NCI-H146 (cell line): ENCODE measurements at places on chromosomes 16 and 17.
A peak's percentile ranks its signal among the peaks of the same experiment; 100 is the strongest.

DNA sequence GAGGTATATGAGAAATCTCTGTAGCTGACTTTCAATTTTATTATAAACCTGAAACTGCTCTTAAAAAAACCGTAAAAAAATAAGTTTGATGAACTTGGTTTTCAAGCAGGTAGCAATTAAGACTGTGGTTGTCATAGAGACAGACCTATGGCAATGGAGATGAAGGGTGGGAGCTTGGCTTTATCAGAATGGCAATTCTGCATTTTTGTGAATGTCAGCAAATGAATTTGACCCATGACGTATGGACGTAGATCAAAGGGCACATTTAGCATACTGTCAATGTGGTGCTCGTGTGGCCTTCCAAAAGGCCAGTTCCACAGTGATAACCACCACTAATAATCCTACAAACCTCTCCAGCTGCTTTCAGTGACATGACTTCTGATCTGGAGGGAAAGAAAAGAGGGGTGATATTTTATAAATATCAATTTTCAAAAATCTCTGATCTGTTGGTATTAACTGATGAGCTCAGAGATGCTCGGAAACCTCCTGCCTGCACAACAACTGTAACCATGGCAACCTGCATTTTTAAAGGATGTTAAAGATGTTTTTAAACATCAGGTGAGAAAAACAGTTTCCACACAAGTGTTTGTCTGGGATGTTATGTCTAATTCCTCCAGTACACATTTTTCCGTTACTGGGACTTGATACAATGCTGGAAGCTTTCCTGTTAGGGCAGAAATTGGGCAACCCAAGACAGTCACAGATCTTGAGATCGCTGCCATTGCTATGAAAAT is 533.7 kb downstream of the CDH13 start:
- no peak for DNase-seq

DNA sequence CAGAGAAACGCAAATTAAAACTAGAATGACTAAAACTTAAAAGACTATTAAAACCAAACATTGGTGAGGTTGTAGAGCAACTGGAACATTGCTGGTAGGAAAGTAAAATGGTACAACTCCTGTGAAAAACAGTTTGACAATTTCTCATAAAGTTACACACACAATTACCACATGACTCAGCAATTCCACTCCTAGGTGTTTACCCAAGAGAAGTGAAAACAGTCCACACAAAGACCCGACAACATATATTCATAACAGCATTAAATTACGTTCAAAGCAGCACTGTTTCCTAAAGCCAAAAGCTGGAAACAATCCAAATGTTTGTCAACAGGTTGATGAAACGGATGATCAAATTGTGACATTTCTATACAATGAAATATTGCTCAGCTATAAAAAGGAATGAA is 26.5 kb upstream of the ALOX12 start:
- no peak for DNase-seq

DNA sequence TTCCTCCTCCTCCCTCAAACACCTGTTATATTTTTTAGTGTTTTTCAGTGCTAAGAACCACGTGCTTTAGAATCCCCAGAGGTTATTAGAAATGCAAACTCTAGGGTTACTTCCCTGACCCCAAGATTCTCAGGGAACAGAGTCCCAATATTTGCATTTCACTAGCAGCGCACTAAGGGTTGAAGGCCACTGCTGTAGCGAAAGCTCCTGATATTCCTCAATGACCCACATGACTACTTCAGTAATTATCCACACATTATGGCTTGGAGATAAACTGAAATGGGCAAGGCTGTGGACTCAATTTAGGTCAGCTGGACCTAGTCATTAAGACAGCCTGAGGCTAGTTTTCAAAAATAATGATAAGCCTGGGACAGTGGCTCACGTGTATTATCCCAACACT is 78.5 kb upstream of the BCAR1 start:
- DNase-seq, result peak; percentile 57

- no peak for DNase-seq
These were observed 1939.7 kb downstream of the TP53TG3F start for GRCh38 chr16:35399133-35399532.

DNA sequence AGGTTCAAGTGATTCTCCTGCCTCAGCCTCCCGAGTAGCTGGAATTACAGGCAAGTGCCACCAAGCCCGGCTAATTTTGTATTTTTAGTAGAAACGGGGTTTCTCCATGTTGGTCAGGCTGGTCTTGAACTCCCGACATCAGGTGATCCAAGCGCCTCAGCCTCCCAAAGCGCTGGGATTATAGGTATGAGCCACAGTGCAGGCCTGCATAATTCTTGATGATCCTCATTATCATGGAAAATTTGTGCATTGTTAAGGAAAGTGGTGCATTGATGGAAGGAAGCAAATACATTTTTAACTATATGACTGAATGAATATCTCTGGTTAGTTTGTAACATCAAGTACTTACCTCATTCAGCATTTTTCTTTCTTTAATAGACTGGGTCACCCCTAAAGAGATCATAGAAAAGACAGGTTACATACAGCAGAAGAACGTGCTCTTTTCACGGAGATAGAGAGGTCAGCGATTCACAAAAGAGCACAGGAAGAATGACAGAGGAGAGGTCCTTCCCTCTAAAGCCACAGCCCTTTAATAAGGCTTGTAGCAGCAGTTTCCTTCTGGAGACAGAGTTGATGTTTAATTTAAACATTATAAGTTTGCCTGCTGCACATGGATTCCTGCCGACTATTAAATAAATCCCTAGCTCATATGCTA is 38.1 kb downstream of the RND2 start:
- DNase-seq, result no peak

DNA sequence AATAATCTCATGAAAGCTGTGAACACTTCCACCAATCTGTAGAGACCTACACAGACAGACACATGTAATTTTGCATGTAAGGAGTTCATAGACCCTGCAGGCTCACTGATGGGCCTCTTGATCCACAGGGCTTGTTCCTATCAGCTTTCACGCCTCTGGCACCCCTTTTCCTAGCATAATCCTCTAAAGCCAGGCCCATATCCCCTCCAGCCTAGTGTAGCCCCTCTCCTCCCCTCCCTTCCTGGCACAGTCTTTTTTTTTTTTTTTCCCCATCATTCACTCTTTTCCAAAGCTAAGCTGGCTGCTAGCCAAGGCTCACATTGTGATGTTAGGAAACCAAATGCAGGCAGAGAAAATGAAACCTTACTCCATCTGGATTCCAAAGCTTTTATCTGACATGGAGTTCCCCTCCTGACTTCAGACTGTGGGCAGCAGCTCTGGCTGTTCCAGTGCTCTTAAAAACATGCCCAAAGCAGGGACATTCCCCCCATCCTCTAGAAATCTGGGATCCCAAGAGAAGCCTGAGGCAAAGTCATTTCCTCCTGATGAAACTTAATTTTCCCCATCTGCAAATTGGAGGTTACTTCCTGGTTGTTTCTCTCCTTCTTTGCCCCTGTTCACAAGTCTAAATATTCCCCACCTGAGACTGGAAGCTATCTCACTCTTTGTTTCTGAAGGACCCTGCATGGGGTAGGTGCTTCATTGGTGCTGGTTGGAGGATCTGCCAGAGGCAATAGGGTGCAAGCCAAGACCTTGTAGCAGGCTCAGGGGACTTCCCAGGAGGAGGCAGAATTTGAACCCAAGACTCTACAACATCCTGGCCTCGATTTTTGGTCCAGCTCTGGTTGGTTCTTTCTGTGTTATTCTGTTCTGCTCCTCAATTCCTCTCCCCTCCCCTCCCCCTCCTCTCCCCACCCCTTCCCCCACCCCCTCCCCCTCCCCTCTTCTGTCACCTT is 9.9 kb upstream of the CCL5 start:
- DNase-seq, result peak; percentile 21

DNA sequence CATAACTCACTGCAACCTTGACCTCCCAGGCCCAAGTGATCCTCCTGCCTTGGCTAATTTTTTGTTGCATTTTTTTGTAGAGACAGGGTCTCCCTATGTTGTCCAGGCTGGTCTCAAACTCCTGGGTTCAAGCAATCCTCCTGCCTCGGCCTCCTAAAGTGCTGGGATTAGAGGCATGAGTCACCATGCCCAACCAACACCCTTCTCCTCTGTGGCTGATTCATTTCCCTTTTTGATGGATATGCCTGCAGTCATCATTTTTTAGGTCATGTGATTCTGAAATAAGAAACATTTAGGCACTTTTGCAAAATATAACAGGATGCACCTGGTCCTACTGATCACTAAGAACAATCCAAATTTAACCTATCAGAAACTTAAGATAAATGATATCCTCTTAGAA is 44.0 kb upstream of the YPEL2 start:
- DNase-seq, result no peak
